Thoracic aorta (tissue), 2 donors: ENCODE measurements at places on chromosomes 2 and 18.

DNA sequence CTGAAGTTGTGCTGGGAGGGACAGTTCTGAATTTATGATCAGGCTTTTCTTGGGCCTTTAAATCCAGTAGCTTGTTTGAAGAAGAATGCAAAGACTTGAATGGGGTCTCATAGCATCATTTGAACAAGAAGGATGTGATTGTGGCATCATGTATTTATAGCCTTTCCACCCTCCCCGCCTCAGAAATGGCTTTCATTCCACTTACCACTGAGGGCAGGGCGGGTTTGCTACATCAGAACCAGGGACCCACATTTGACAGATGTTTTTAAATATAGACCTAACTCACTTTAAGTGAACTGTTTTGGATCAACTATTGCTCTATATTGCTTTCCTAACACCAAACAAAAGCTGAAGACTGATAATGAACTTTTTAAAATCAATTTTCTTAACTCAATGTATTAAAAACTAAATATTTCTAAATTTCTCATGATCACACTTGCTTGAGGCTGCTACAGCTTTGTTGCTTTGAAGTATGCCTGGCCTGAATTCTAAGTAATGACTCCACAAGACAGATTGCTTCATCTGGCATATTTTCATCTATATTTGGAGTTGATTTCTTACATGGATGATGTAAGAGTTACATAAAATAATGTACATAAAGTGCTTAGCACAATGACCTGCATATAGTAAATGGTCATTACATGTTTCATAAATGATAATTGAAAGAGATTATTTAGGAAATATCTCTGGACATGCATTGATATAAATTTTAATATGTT lies 1552.9 kb upstream of the SLC39A10 start:
- no peak for DNase-seq

GRCh38 chr2:232363784-232364615 lies 14.6 kb upstream of the ALPP start:
- no peak for DNase-seq

GRCh38 chr2:222752746-222753145 lies 81.3 kb downstream of the MOGAT1 start:
- DNase-seq, result no peak

DNA sequence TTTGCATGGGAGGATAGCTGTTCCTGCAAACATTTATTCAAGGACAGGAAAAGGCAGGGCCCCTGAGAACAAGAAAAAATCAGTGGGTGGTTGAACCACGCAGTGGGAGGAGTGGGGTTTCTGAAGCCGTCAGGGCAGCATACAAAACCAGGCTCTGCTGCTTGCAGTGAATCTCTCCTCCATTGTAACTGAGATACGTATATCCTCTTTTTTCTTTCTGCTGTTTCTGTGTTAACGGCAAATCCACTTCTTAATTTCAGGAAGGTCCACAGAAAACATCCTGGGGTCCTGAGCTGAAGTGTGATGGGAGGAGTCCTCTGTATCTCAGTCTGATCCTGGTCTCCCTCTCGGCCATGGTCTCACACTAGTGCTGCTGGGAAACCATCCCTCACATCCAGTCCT lies 27.2 kb upstream of the KCNF1 start:
- DNase-seq, result no peak
